Activated T-cell treated with anti-CD3 and anti-CD28 coated beads, Interleukin-2, amount 50 U/mL, for 24 hours (primary cell): ENCODE measurements at places on chromosomes 7 and 10.

- no peak for DNase-seq
Observed at GRCh38 chr10:114925587-114926586, 12.1 kb upstream of the TRUB1 start.

- no peak for DNase-seq
Observed at GRCh38 chr7:77308792-77309191, 107.4 kb downstream of the GSAP start.

DNA sequence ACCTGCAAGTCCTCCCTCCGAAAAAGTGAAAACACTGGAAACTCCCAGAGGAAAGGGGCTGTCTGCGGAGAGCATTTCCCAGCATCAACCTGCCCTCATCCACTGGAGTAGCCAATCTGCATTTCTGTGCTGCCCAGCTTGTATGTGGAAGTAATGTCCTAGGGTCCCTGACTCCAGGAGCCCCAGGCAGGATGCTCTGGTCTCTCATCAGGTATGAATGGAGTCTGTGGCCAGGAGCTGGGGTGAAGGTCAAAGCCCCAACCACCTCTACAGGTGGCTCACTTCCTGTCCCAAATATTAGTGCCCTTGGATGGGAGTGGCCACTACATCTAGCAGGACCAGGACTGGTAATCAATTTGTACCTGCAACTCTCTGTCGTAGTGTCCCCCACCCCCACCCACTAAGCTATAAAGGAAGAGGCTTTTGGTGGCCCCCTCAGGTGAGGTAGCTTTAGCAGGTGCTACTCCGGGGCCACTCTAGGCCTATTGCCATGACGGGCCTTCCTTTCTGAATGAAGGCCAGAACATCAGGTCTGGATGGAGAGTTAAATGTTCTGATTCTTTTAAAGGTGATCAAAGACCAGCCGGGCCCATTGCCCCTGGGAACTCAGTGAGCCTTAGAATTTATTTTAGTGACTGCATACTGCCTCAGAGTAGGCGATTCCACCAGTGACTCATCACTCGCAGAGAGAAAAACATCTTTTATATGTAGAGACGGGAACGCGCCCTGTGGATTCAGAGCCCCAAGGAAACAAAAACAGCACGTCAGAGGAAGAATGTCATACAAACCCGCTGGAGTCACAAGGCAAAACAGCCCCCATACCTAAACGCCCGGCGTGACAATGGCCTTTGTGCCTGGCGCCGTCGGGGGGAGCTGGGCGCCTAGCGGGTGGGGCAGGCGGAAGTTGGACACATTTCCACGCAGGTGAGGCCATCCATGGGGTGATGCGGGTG is 13.0 kb downstream of the EN2 start:
- DNase-seq, result no peak

GRCh38 chr10:88232029-88232895 is 350.9 kb downstream of the RNLS start:
- DNase-seq, result no peak

DNA sequence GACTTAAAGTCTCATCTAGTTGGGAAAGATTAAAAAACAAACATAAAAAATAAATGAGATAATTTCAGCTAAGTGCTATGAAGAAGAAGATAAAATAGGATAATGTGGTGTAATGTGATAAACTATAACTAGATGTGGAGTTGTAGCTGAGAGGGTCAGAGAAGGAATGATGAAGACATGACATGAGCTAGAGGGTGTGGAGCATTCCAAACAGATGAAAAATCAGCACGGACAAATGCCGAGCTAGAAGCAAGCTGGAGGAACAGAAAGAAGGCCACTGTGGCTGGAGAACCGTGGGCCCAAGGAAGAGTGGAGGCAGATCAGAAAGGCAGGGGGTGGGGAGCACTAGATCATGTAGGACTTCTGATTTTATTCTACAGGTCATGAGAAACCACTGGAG is 70.6 kb downstream of the CDK6 start:
- DNase-seq, result no peak

DNA sequence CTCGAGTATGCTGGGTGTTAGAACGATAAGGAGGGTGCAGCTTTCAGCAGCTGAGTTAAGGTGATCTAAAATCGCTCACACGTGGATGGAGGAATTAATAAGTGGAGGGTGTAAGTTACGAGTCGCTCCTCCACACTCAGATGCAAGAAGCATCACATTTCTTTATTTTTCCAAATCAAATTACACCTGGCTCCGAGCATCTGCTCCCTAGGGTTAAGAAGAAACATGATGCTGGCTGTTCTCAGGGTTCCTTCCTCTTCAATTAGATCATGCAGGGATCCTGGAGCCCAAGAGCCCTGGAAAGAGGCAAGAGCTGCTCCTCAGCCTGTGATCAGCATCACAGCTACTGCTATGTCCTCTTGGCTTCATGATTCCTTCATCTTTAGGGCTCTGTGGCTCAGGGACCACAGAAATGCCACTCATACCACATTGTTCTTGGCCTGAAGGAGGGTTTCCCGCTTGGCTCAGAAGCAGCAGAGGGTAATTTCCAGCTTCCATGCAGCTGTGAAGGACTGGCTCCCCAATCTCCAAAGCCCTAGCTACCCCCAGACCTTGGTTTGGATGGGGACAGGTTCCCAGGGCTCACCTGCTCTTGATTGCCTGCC is 235.9 kb upstream of the ZNF32 start:
- DNase-seq, result no peak

GRCh38 chr7:4009211-4010060 is 672.7 kb upstream of the FOXK1 start:
- no peak for DNase-seq

DNA sequence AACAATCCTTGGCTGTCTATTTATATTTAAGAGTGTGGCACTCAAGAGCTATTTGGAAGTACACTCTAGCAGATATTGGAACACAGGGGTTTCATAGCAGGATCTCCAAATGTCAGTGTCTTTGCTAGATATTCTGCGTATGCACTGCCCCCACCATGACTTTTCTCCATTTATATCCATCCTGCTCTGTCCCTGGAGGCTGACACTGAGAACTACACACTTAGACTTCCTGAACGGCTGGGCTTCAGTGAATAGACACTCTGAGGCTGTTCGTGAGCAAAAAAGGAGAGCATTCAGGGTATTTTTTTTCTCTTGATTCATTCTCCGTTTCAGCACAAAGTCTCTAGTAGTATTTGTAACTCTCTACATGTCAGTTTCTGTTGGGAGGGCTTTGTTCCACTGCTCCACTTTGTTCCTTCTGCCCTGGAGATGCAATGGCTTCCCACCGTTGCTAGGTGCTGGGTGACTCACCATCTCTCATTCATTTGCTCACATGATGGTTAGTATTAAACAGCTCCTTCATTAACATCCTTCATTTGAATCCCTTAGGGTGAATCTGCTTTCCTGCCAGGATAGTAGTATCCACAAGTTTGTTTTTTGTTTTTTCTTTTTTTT is 155.9 kb upstream of the SLC13A1 start:
- no peak for DNase-seq

DNA sequence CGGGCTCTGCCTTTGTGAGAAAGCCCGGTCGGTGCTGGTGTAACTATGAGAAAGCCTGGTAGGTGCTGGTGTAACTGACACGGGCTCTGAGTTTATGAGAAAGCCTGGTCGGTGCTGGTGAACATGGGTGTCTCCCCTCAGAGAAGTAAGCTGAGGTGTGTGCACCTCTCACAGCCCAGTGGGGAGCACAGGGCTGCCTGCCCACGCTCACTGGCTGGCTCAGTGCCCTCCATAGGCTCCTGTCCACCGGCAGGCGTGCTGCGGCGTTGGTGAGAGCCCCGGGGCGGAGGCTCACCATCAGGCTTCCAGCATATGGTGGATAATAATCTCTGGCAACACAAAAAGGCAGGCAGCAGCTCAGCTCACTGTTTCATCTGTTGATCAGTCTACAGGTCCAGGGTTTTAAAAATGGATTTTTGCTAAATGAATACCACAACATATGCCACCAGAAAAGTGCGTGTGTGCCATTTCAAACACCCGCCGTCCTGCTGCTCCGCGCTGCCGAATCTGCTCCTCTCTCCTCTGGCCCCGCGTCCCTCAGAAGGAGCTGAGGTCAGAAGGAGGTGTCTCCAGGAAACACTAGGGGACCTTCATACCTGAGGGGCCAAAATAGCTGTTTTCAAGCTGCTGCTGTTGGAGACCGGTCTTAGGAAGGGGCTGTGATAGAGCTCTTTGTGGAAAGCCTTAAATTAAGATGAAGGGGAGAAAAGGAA is 365.7 kb downstream of the DNAJB6 start:
- no peak for DNase-seq

DNA sequence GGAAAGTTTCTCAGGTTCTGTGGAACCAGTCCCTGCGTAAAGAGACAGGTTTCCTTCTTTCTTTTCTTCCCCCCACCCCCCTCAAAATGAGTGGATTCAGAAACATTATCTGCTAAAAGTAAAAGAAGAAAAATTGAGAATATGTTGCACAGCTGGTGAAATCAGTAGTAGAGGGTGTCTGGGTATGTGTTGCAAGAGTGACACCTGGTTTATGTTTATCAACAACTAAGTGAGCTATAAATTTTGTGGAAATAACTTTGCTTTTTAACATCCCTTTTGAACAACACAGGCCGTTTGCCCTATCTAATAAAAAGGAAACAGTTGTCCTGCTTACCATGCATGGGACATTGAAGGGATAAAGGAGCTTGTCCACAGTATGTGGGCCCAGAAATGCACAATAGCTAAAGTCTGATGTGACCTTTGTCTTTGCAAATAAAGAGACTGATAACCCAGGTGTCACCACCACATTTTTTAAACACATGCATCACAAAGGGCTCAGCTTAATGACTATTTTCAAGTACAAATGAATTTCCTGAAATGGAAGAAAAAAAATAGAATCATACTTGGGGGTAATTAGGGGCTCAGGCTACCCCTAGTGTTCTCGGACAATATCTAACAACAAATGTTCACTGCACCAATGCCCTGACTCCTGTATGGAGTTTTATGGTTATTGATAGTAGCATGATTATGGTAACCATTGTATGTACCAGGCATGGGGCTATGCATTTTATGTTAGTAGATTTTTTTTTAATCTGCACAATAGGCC is 221.7 kb upstream of the TCF7L2 start:
- no peak for DNase-seq

DNA sequence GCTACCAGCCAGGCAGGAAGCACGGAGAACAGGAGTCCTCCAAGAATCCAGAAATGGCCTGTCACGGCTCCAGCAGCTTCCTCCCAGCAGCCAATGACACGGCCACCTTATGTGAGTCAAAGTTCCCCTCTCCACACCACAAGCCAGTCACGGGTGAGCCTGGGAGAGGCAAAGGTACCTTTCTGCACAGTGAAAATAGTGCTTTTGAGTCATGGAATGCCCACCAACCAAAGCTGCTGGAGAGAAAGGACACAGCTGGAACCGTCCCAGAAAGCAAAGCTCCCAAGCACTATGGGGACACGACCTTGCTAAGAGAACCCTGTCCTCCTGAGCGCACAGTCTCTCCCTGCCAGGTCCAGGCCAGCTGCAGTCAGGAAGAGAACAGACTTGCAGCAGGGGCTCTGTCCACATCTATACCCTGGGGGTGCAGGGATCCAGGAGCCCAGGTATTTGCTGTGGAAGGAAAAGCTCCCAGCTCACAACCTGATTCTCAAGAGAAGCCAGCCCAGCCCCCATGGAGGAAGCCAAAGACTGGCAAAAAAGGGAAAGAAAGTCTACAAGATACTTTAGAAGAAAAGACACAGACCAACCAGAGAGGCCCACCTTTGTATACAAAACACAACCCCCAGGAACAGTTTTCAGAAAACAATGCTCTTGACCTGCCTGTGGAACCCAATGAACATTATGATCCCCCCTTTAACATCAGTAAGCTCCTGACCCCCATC is 24.4 kb downstream of the C10orf71 start:
- DNase-seq, result no peak

- DNase-seq, result no peak
Observed at GRCh38 chr10:60175441-60175971, 214.2 kb downstream of the ANK3 start.

- DNase-seq, result no peak
Observed at GRCh38 chr10:100825325-100825875, 80.0 kb downstream of the PAX2 start.

DNA sequence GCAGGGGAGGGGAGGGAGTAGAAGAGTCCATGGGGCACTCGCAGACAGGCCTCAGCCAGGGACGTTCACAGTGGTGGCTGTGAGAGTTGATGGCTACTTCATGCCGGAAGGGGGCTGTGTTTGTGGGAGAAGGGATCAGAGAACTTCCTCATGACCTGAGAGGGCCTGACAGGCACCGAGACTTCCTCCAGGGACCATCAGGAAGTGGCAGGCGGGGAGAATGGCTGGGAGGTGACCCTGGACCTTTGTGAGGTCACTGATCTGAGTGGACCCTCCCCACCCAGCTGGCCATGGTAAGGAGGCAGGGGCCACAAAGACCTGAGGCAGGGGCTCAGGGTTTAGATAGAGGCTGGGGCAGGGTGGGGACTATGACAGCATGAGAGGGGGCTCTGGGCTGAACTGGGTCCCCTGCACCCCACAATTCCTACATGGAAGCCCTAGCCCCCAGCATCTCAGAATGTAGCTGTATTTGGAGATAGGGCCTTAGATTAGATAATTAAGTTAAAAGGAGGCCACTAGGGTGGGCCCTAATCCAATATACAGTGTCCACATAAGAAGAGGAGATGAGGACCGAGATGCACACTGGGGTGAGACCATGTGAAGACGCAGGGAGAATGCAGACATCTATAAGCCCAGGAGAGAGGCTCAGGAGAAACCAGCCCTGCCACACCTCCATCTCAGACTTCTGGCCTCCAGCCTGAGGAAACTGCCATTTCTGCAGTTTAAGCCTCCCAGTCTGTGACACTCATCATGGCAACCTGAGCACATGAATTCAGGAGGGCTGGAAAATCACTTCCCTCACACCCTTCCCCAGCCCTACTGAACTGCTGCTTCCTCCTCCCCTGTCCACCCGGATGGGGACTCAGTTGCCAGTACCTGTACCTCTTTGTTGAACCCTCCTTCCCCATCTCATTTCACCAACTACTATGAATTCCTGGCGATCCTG is 273.9 kb upstream of the ZNF32 start:
- DNase-seq, result no peak

- no peak for DNase-seq
Observed at GRCh38 chr10:35421553-35422178, 85.4 kb downstream of the CCNY start.

GRCh38 chr10:69439813-69440506 is 11.3 kb upstream of the TSPAN15 start:
- no peak for DNase-seq
